ENCODE measurements at places on chromosomes 12 and 14. TPM values are rescaled to one million over a fixed set of nuclear protein-coding genes. Genes with fewer than 3 reads are reported as not detected.

- no peak for DNase-seq
Observed at GRCh38 chr12:64636856-64637255, 26.6 kb downstream of the RASSF3 start.

DNA sequence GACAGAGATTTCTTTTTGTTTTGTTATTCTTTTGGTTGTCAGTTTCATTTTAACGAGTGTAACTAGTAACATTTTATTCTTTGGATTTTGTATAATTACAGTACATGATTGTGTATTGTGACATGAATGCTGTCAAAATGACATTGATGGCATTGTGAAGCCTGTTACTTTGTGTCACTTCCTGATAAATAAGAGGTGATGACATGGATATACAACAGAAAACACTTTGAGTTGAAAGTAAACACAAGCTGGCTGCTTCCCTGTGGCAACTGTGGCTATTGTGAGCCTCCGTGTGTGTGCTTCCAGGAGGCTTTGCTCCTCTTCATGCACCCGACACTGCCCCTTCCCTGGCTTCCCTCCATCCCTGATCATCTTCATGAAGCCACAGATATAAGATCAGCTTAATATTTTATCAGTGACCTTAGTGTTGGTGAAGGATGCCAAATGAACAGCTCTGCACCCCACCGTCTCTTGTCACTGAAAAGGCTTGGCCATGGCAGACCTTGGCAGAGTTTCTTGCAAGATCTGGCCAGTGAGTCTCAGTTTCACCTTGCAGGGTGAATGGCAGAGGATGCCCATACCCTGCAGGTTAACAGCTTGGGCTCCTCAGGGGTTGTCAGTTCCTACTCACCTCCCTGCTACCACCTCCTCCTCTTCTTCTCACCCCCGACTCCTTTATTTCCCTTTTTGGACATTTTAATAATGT, 191.9 kb downstream of the EPS8 start:
- DNase-seq: no peak

GLIPR1L1 gene
- total RNA-seq: not detected

GRCh38 chr14:90546767-90547166, 149.9 kb downstream of the CALM1 start:
- no peak for DNase-seq

CFAP54 gene
- total RNA-seq: 0.13 TPM

DNA sequence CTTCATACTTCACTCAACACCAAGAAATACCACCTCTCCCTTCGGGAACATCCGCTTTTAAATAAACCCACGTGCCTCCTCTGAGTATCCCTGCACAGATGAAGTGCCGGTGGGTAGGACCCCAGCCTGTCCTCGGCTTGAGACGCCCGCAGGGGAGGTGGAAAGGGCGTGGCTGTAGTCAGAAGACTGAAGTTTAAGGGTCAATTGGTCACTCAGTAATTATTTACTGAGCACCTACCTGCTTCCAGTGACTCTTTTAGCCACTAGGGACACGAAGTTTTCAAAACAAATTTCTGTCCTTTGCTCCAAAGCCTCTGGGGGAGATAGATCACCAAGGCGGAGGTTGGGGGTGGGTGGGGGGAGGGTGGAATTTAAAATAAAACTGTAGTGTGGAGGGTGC, 309.4 kb downstream of the VRK1 start:
- DNase-seq: no peak

RAB2B gene
- total RNA-seq: 7.5 TPM

GDF3 gene
- not detected for total RNA-seq

- DNase-seq: no peak
Observed at GRCh38 chr14:37179896-37180502, 7.6 kb upstream of the SLC25A21 start.

B4GALNT1 gene
- total RNA-seq: 1.5 TPM

DNA sequence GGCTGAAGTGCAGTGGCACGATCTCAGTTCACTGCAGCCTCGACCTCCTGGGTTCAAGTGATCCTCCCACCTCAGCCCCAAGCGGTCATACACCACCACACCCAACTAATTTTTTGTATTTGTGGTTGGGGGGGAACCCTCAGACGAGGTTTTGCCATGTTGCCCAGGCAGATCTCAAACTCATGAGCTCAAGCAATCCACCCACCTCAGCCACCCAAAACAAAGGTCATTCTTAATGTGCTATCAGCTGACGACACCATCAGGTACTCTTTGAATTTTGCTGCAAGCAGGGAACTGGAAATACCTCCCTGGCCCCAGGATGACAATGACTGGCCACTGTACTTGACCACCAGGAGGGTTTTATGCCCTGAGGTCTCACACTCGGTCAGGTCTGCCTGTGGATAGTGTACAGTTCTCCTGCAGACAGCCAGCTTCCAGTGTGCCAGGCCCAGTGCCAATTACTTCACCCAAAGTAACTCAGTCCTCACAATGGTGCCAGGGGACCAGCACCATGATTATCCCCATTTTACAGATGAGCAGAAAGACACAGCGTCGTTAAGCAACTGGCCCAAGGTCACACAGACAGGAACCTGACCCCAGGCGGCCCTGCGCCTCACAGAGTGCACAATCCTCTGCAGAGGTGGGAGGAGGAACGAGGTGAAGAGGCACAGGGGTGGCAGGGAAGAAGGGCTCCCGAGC, 42.9 kb downstream of the ITPK1 start:
- DNase-seq: no peak

DNA sequence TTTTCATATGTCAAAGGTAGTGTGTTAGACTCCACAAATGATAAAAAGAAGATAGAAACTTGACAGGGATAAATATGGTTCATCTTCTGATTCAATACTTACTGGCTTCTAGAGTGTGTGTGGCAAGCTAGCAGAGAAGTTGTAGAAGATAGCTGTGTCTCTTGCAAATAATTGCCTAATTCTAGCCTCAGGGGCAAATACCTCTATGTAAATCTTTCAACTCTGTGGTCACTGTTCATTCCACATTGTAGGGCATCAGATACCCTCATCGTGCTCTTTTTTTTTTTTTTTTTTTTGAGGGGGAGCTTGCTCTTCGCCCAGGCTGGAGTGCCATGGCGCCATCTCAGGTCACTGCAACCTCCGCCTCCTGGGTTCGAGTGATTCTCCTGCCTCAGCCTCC, 1.7 kb downstream of the OLR1 start:
- DNase-seq: no peak

- no peak for DNase-seq
Observed at GRCh38 chr12:28974166-28974565, 174.9 kb upstream of the FAR2 start.

DNA sequence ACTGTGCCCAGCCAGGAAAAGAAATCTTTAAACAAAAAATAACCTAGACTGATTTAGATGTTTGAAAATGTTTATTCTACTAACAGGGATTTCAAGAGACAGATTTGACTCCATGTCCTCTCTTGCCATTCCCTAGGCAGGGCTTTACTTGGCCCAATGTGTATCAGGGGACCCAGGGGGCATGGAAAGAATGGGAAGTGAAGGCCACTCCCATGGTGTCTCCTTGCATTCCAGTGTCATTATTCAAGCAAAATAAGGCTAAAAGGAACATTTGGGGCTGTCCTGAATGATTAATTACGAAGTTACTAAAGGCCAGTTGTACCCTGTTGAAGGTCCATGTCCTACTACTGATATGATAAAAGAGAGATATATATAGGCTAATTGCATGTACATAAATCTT, 151.9 kb upstream of the ATF7IP start:
- no peak for DNase-seq

DNA sequence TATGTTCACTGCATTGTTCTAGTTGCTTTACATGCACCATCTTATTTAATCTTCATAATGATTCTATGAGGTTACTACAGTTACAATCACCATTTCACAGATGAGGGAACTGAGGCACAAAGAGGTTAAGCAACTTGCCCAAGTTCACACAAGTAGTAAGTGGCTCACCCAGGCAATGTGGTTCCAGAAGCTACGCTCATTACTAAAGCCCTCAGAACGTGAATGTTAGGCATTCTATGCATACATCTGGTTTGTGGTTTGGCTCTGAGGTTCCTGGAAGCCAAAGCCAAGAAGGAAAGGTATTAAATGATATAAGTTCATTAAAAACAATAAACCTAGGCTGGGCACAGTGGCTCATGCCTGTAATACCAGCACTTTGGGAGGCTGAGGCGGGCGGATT, 14.4 kb upstream of the VRTN start:
- no peak for DNase-seq

DNA sequence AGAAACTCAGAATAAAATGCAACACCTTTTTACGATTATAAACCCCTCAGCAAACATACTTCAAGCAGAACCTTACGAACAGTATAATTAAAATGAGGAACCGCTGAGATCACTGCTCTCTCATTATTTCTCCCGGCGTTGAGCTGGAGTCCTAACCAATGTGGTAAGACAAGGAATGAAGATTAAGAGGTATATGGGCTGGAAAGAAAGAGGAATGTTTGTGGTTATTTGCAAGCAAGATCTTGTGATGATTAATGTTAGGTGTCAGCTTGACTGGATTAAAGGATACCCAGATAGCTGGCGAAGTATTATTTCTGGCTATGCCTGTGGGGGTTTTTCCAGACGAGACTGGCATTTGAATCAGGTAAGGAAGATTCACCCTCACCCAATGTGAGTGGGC, 10.3 kb upstream of the ZNF84 start:
- DNase-seq: no peak
